ENCODE measurements at places on chromosomes 16 and 17.

- no peak for DNase-seq
Measured at GRCh38 chr17:55384643-55385232, 36.9 kb downstream of the MMD start.

DNA sequence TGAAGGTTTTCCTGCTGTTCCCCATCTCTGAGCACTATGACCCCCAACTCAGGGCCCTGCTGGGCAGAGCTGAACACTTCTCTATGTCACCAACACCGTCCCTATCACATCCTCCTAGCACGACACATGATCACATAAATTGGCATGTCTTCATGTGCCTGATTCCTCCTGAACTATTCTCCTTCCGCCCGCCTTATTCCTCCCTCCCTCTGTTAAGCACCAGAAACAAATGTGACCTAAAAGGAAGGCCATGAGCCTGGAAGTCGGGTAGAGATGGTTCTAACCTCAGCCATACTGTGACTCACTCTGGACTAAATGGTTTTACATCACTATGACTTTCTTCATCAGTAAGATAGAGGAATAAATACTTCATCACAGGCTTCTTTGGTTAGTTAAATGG is 80.8 kb upstream of the DYNLRB2 start:
- no peak for DNase-seq

- peak; percentile 45 for DNase-seq
Measured at GRCh38 chr16:72467157-72467759, 295.3 kb upstream of the PMFBP1 start.

GRCh38 chr17:57602896-57603295 is 142.2 kb downstream of the CCDC182 start:
- no peak for DNase-seq

- no peak for DNase-seq
Measured at GRCh38 chr16:87006789-87007745, 310.1 kb downstream of the C16orf95 start.
